ENCODE measurements at places on chromosomes 6 and 20. TPM values are rescaled to one million over a fixed set of nuclear protein-coding genes. Genes with fewer than 3 reads are reported as not detected.

The NNAT gene
- not detected for total RNA-seq

The SSTR4 gene
- not detected for total RNA-seq

The NRSN2 gene
- total RNA-seq = 0.93 TPM

The TTK gene
- 28.4 TPM for total RNA-seq

The LPIN3 gene
- total RNA-seq = 0.77 TPM

All from activated naive CD4-positive, alpha-beta T cell treated with anti-CD3 and anti-CD28 coated beads, Interleukin-2, amount 10 ng/mL, durations not matched to agents 5 hours and 36 hours (primary cell).